ENCODE measurements at places on chromosomes 2 and 18. TPM values are rescaled to one million over a fixed set of nuclear protein-coding genes. Genes with fewer than 3 reads are reported as not detected.

DNA sequence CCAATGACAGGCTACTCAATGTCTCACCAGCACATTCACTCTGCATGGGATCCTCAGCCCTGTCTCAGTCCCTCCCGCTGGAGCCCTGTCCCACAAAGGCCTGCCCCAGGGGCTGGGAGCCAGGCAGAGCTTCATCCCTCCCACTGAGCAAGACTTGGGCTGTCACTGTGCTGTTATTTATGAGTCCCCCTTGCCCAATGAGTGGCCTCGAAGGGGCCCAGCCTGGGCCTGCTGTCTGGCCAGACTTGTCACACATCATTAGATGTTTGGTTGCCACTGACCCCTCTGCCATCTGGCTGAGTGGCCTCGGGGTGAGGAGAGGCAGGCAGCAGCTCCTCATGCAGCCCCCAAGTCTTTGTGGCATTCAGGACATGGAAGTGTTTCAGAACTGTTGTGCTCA lies 330.6 kb upstream of the SKOR2 start:
- no peak for DNase-seq

DNA sequence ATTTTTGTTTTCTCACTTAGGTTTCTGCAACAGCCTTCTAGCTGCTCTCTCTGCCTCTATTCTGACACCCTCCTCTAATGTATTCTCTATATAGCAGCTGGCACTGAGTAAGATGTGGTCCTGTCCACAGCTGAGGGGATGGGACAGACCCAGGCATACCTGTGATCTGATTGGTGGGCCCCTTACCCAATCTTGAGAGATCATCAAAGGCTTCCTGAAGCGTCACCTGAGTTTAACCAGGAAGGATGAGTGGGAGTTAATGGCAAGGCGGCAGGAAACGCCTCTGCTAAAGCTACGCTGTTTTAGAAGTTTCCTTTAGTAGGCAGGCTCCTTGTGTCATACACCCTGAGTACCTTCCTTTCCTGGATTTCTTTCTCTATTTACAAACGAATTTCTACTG lies 5.7 kb upstream of the TET3 start:
- no peak for DNase-seq

PTMA gene
- 791 TPM for total RNA-seq

- no peak for DNase-seq
These were observed 91.6 kb downstream of the ZNF407 start for GRCh38 chr18:74689251-74689650.

TWIST2 gene
- total RNA-seq, result 3.1 TPM

GRCh38 chr2:71736986-71737385 lies 283.6 kb downstream of the DYSF start:
- DNase-seq, result no peak

DNA sequence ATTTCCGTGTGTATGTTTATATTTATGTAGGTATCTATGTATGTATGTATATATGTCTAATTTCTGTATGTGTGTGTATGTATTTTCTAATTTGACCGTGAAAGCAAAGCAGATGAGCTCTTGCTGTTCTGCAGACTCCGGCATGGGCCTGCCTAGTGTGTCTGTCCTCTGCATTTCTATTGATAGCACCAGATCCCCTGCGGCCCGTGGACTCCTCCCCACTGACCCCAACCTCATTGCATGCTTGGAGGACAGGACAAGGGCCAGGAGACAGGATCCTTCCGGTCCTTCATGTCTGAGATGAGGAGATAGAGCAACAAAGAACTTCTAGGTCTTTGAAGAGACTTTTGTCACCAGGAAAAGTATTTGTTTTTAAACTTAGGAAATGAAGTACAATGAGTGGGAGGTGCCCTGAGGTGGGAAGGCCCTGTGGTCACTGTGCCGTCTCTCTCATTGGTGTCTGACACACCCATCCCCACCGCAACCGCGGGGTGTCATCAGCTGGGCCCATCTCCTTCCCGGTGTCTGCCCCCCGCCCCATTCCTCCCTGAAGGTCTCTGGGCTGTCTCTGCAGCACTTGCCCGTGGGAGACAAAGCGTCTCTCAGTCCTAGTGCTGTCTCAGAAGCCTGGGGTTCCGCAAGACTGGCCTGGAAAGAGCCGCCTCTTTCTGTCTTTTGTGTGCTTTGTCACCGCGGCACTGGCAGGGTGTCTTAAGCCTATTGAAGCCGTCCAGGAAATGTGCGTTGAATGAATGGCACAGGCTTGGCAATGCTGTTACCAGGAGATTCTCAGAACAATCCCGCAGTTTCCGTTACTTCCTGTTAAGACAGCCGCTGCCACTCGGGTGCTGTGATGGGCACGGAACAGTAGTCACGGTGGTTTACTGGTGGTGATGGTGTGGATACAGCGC lies 216.4 kb downstream of the AGAP1 start:
- DNase-seq, result no peak

DNA sequence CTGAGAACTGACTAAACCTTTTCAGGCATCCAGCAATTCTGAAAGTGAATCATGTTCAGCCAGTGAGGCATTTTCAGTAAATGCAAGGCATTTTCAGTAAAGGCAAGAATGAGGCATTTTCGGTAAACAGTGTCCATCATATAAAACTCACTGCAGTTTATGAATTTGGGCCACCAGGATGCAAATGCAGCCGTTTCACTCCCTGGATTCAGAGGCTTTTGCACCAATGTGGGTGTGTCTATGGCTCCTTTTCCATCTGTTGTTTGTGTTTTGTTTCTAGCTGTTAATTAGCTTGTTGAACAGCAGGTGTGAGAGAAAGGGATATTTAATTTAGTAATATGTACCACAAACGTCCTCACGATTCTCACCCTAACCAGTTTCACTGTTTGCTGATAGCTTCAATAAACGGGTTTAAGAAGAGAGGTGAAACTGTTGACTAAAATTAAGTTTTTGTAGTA lies 116.3 kb upstream of the PGAP1 start:
- DNase-seq, result no peak

DNA sequence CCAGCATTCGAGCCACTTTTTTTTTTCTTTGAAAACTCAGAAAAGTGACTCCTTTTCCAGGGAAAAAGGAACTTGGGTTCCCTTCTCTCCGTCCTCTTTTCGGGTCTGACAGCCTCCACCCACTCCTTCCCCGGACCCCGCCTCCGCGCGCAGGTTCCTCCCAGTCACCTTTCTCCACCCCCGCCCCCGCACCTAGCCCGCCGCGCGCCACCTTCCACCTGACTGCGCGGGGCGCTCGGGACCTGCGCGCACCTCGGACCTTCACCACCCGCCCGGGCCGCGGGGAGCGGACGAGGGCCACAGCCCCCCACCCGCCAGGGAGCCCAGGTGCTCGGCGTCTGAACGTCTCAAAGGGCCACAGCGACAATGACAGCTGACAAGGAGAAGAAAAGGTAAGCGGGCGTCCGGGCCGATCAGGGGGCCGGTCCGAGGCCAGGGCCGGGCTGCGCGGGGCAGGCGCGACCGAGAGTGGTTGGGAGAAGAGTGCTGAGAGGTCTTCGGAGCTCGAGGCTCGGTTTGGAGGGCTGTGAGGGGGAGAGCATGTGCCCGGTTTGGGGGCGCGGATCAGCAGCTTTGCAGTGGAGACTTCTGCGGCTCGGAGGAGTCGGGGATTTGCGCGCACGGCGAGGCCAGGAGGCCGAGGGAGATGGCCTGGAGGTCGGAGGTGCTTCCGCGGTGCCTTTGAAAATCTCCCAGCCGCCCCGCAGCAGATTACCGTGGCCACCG lies 502 bp downstream of the EPAS1 start:
- DNase-seq, result peak; percentile 20

LRRTM4 gene
- not detected for total RNA-seq

CDH7 gene
- not detected for total RNA-seq

DNA sequence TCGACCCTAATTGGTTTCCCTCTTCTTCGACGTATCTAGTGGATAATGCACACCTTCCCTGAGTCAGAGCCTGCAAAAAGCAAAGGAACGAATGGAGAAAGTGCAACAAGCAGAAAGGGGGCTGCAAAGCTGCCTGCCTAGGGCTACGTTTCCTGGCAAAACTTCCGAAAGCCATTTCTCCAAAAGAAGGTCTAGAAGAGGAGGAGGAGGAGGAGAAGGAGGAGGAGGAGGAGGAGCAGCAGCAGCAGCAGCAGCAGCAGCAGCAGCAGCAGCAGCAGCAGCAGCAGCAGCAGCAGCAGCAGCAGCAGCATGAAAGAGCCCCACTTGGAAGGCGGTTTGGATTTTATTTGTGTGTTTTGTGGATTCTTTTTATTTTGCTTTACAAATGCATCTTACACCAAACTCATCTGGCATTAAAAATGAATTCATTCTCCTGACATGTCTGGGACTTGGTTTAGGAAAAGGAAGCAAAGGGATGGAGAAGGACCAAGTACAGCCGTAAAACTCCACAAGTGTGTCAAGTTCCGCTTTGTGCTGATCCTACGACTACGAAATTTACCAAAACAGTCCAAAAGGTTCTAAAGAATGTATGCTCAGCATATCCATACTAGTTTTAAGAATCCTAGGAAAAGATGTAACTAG lies 2.0 kb downstream of the TCF4 start:
- DNase-seq, result no peak

DNA sequence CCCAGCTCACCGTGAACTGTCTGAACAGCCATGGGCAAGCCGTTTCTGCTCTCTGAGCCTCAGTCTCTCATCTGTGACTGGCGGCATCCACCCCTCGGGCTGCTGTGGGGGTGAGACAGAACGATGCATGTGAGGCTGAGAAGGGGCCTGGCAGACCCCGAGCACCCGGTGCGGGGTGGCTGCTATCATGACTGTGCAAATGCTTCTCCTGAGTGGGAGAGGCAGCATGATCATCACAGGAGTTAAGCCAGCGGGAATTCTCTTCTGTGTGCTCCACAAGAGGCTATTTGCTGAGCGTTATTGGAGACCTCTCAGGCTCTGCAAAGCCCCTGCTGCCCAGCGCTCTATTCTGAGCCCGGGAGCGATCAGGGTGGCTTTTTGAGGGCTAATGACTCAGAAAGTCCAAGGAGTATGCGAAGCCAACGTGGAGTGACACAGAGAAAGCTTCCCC lies 45.8 kb upstream of the ID2 start:
- no peak for DNase-seq

DNA sequence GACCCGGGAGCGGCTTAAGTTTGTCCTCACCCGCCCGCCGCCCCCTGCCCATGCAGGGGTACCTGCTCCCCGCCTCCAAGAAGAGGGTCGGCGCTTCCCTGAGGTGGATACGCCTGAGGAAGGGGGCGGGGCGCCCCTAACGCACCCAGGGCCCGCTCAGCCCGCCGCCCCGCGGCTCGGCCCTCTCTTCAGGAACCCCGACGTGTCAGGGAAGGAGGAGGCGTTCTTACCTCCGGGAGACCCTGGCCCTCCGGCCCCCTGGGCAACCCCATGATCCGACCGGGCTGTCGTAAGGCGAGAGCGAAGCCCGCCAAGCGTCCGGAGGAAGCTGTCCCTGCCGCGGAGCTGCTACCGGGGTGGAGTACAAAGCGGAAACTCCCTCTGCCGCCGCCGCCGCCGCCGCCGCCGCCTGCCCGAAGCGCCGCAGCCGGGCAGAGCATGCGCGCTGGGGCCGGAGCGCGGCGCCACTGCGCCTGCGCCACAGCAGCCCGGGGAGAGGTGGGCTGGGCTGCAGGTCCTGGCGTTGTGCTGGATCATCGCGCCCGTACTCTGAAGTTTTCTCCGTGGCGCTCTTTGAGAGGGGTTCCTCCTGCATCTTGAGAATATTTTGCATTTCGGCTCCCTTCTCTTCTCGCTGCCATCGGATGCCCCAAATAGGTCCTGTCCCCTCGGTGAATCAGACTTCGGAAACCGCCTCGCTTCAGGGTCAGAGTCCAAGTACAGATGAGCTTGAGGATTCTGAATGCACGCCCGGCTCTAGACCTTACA lies at the start of gene CCDC93:
Gene CCDC93, minus strand, starts transcription at position 347 of the 768 bp plus-strand sequence. Its CDS starts 75 bp downstream, at position 272.
- peak; percentile 18 for DNase-seq

DNA sequence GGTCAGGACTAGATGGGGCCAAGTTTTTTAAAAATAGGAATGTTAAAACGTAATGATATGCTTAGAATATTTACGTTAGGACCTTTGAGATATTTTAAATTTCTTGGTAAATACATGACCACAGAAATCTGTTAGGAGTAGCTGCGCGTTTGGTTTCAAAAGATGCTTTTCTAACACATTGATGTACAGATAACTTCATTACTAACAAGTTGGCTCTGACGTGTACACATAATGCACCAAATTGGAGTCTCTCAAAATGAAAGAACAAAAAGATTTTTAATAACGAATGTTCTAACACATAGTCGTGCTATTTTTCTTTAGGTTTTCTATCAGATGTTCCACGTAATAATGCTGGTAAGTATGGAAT lies 608 bp downstream of the PHOSPHO2 start:
- no peak for DNase-seq

GRCh38 chr2:200288670-200289429 lies 17.6 kb upstream of the SPATS2L start:
- no peak for DNase-seq

GRCh38 chr2:204452464-204453023 lies 92.7 kb upstream of the PARD3B start:
- no peak for DNase-seq

DNA sequence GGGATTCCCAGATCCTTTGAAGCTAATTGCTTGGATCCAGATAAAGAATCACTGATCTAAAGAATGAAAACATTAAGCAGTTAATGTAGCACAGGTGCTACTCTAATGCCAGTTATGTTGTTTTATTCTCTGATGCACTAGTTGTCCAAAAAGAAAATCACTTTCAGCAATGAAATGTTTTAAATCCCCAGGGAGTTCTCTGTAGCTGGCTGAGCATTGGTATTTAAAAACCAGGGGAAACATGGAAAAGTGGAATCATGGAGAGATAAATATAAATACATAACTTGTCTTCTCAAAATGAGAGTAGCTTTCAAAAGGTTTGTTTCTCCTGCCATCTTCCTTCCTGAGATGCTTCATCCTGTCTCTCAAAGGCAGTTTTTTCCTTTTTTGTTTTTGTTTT lies 37.7 kb downstream of the CD302 start:
- DNase-seq, result no peak

BMP10 gene
- total RNA-seq, result not detected

SERPINB7 gene
- 0.21 TPM for total RNA-seq

ABCG5 gene
- total RNA-seq, result not detected

DNA sequence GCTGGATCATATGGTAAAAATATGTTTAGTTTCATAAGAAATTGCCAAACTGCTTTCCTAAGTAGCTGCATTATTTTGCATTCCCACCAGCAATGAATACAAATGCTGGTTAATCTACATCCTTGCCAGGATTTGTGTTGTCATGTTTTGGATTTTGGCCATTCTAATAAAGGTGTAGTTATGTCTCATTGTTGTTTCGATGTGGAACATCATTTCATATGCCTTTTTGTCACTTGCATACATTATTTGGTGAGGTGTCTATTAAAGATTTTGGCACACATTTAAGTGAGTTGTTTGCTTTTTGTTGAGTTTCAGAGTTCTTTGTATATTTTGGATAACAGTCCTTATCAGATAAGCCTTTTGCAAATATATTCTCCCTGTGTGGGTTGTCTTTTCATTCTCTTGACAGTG lies 299.2 kb upstream of the TFPI start:
- no peak for DNase-seq

GRCh38 chr2:239354132-239354790 lies 46.6 kb downstream of the HDAC4 start:
- DNase-seq, result no peak

- DNase-seq, result no peak
These were observed 298.3 kb downstream of the RBM43 start for GRCh38 chr2:150963336-150963735.

DNA sequence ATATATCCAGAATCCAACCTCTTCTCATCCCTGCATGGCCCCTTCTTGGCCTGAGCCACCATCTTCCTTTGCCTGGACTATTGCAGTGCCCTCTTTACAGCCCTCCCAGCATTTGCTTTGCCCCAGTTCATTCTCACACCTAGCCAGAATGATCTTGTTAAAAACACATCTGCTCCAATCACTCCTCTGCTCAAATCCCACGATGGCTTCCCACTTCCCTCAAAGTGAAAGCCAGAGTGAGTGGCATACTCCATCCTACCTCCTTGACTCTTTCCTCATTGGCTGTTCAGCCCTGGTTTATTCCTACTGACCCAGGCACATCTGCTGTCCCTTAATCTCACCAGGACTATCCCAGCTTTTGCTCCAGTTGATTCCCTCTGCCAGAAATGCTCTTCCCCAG lies 14.7 kb downstream of the SULT6B1 start:
- no peak for DNase-seq

All from esophagus squamous epithelium (tissue), 5 donors.